Activated T-helper 9 cell treated with anti-CD3 and anti-CD28 coated beads, Interleukin-2, amount 50 U/mL, for 16 hours (primary cell): ENCODE measurements at places on chromosomes 5 and 9.

GRCh38 chr5:17216176-17216973 lies 1.1 kb upstream of the BASP1 start:
- DNase-seq: no peak

DNA sequence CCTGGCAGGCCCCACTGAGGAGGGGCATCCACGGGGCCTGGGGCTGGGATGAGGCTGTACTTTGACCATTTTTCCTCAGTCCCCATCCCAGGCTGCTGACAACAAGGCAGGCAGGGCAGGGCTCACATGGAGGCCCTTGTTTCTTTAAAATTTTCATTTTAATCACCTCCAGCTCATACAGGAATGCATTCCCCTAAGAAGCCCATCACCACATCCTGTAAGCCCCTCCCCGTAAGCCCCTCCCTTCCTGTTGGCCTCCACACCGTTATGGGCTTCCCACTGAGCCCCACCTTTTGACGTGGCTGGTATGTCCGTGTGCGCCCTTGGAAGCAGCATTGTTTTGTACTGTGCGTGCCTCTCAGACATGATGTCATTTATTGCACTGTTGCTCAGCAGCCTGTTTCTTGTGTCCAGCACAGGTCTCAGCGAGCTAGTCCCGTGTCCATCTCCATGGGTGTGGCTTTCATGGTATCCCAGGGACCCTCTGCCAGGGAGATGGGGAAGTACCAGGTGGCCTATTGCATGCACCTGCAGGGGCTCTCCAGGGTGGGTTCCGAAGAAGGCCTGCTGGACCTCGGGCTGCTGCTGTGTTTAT lies 22.4 kb downstream of the PHF2 start:
- DNase-seq: no peak

GRCh38 chr5:74112372-74113195 lies 486.6 kb downstream of the ARHGEF28 start:
- no peak for DNase-seq

DNA sequence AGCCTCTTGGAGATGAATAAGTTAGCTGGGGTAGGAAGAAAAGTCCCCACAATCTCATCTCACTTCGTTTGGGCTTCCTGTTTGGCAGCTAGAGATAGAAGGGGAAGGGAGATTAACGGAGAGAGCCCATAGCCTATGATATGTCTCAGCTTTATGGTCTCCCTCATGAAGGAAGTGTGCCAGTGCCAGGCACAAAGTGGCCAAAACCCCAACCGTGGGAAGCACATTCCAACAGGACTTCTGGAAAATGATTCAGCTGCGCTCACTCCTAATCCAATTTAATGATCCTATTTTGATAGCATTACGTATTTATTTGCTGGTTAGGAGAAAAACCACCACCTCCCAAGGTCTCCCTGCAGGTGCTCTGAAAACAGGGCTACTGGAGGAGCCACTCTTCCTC lies 303.1 kb upstream of the CLINT1 start:
- no peak for DNase-seq

GRCh38 chr9:89444274-89444673 lies 53.6 kb downstream of the SEMA4D start:
- DNase-seq: no peak

- no peak for DNase-seq
Observed at GRCh38 chr5:87951661-87952060, 317.0 kb downstream of the TMEM161B start.

DNA sequence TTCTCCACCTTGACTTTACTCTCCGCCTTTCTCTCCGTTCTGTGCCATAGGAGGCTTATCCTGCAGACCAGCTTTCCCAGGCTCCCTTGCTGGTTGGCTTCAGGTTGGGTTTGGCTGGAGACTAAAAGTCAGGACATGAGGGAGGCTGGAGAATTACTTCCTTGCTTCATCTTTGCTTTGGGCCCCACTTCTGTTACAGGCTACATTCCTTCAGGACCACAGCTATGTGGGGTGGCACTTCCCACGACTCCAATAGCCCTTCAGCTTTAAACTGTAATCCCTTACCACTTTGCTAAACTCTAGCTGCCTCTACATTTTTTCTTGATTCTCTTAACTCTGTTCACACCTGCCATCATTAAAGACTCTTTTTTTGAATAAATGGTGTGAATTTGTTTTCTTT lies 186.7 kb upstream of the NR4A3 start:
- DNase-seq: no peak

- DNase-seq: no peak
Observed at GRCh38 chr9:35529161-35529823, 39.4 kb downstream of the RUSC2 start.

- no peak for DNase-seq
Observed at GRCh38 chr5:170186156-170186555, 46.6 kb upstream of the C5orf58 start.

DNA sequence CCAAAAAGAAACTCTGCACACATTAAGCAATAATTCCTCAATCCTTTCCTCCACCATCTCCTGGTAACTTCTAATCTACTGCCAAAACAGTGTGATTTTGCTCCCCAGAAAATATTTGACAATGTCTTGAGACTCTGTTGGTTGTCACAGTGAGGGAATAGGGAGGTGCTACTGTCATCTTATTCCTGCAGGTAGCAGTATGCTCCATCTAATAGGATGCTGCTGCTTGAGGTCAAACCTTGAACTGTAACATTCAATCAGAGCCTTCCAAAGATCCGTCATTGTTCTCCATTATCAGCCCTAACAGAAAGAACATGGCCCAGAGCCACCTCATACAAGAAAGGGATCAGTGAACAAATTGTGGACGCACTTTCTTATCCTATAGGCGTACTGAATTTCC lies 514.7 kb upstream of the GRIN3A start:
- DNase-seq: no peak

- no peak for DNase-seq
Observed at GRCh38 chr9:86801246-86801645, 146.1 kb downstream of the GAS1 start.

DNA sequence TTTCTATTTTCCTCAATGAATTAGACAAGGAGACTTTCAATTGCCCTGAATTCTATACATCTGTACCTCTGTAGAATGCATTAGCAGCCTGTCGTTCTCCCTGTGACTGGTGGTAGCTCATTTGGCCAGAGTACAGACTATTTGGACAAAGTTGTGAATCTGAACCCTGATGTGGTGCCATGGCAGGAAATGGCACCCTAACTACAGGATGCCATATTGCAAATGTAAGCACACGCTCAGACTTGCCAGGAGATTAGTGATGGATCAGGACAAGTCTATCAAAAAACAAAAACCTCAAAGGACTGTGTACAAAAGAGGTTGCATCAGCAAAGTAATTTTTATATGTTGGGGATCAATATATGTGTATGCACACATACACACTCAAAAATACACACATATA lies 58.3 kb downstream of the SVEP1 start:
- DNase-seq: no peak

DNA sequence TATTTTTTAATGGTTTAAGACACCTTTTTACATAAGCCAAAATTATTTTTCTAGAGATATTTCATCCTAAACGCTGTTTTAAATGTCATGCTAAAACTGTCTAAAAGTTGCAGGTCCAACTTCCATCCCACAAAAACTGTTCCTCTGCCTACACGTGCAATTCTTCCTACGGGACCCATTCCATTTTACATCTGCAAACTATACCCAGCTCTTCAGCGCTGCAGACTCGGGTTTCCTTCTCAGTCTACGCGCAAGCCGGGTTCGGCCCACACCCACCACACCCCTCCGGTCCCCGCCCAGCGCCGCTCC lies 8.7 kb downstream of the RANBP6 start:
- DNase-seq: no peak

- no peak for DNase-seq
Observed at GRCh38 chr5:174991847-174992246, 267.5 kb downstream of the MSX2 start.

GRCh38 chr9:72509053-72509452 lies 12.4 kb upstream of the TMC1 start:
- no peak for DNase-seq

GRCh38 chr9:129231022-129231739 lies 53.1 kb upstream of the IER5L start:
- DNase-seq: no peak

DNA sequence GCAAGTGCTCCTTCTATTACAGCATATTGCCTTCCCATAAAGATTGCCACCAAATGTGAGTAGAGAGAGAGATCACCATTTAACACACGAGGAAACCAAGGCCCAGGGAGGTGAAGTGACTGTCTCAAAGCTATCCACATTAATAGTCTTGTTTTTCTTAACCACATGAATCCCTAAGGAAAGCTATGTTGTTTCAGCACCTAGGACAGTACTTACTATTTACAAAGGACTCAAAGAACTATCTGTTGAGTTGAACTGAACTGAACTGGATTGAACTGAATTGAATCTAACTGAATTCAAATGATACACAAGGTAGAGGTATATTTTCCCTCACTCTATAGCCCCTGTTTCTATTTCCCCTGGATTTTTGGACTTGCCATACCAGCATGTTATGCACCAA lies 430.4 kb downstream of the CAAP1 start:
- no peak for DNase-seq

DNA sequence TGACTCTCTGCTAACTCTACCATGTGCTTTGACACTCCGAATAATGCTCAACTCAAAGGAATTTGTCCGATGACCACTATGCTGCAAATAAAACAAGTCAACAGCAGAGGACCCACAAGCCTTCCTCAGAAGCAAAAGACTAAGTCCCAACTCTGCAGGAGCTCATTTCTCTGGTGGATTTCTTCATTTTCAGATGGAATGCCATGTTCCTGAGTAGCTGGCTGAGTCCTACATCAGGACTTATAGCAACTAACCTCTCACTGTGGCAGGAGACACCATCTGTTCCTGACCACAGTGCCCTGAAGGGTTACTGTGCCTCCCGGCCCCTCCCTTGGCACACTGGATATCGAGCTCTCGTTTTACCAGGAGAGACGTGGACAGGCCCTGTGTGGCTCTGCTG lies 20.8 kb downstream of the LHFPL2 start:
- no peak for DNase-seq

GRCh38 chr9:81886665-81887064 lies 41.6 kb upstream of the SPATA31D4 start:
- no peak for DNase-seq

GRCh38 chr5:131265311-131265803 lies 1.5 kb downstream of the CDC42SE2 start:
- no peak for DNase-seq

DNA sequence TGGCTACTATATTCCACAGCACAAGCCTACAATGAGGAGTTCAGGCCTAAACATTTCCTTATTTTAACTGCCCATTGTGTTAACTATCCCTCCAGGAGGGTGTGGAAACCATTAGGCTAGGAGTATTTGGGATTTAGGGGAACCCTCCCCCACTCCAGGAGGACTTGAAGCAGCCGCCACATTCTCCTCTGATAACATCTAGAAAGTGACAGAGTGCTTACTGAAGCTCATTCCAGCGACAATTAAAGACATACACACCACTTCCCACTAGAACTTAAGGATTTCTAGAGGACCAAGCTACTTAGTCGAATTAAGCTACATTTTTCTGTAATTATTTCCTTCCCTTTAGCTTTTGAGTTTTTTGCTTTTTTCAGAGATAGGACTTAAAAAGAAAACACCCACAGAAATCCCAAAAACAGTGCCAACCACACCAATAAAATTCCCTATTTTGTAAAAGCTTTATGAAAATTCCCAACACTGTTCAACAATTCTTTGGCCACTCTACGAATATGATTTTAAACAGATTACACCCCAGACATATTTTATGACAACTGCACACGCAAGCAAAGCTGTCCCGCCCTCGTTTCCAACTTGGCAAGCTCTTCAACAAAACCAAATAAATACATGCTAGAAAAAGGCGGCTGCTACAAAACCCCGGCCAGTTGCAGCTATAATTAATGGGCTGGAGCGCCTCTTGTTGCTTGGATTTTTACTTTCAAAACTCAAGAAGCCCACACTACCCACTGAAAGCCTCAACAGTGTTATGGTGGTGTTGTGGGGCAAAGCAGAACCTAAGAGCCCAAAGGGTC lies 4.5 kb downstream of the ROR2 start:
- no peak for DNase-seq

DNA sequence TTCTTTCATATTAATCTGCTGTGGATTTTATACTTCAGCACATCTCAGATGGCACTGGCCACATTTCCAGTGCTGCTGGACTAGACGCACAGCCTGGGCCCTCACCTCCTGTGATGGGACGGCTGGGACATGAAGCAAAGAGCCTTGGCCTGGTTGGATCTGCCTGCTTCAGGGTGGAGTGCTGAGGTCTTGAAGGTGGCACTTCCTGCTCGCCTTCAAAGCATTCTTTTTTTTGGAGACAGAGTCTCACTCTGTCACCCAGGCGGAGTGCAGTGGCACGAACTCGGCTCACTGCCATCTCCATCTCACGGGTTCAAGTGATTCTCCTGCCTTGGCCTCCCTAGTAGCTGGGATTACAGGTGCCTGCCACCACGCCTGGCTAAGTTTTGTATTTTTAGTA lies 73.1 kb downstream of the RAPGEF1 start:
- DNase-seq: no peak

DNA sequence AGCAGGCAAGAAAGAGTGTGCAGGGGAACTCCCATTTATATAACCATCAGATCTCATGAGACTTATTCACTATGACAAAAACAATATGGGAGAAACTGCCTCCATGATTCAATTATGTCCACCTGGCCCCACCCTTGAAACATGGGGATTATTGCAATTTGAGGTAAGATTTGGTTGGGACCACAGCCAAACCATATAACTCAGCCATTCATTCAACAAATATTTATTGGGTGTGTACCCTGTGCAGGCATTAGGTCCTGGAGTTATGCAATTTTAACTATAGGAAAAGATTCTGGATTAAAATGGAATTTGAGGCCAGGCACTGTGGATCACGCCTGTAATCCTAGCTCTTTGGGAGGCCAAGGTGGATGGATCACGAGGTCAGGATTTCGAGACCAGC lies 124.2 kb upstream of the GAS1 start:
- DNase-seq: no peak

DNA sequence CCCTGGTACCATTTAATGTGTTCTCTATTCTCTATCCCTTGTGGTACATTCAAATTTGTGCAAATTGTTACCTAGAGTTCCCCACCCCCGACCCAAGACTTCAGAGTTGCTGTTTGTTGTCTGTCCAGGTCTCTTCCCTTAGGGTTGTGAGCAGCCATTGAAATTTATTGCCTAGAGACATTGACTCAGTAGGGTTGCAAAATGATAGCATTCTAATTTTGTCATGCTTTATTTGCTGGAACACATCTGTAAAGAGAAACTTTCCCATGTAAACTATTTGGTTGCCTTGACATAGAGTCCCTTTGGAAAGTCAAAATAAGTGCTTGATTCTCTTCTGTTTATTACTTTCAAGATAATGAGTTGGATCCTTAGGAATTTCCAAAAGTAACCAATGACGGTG lies 91.7 kb upstream of the KLF9 start:
- no peak for DNase-seq

GRCh38 chr5:62685221-62685620 lies 106.6 kb downstream of the LRRC70 start:
- DNase-seq: no peak

GRCh38 chr5:173597304-173597703 lies 19.1 kb downstream of the BOD1 start:
- DNase-seq: no peak

- DNase-seq: no peak
Observed at GRCh38 chr5:154368041-154368800, 77.6 kb upstream of the SAP30L start.

GRCh38 chr5:127411381-127411780 lies 106.1 kb upstream of the PRRC1 start:
- DNase-seq: no peak

- no peak for DNase-seq
Observed at GRCh38 chr9:21758540-21758939, 43.9 kb upstream of the MTAP start.

GRCh38 chr5:103472830-103473229 lies 89.8 kb downstream of the NUDT12 start:
- DNase-seq: no peak

GRCh38 chr9:7246917-7247522 lies 489.2 kb downstream of the KDM4C start:
- DNase-seq: no peak
